ENCODE measurements at places on chromosomes 3 and 15. TPM values are rescaled to one million over a fixed set of nuclear protein-coding genes. Genes with fewer than 3 reads are reported as not detected.

GOLGA6L10 gene
- total RNA-seq: 1.8 TPM

DNA sequence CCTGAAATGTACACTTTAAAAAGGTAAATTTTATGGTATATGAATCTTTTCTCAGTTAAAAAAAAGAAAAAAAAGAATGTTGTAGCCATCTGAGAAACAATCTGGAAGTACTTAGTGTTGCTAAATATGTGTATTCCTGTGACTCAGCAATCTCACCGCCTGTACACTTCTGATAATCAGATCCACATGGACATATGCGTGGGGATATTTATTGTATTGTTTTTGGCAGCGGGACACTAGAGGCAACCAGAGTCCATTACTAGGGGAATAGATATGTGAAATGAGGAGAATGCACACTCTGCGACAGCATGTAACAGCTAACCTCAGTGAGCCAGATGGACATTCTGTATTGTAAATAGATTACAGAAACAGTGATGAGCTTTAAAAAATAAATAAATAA lies 65.4 kb downstream of the AQP9 start:
- no peaks in the 10 kb centered on the region for H3K27me3 ChIP-seq
- no peak overlapping the region for H3K4me3 ChIP-seq
- no peaks in the 10 kb centered on the region for H3K36me3 ChIP-seq
- no peak for DNase-seq
- H3K27ac ChIP-seq: no peak overlapping the region

GRCh38 chr15:98324341-98324970 lies 323.9 kb upstream of the IGF1R start:
- DNase-seq: no peak
- H3K27me3 ChIP-seq: no peaks in the 10 kb centered on the region
- H3K4me3 ChIP-seq: no peak overlapping the region
- no peaks in the 10 kb centered on the region for H3K36me3 ChIP-seq

- H3K36me3 ChIP-seq: no peaks in the 10 kb centered on the region
- H3K27me3 ChIP-seq: no peaks in the 10 kb centered on the region
- no peak overlapping the region for H3K27ac ChIP-seq
- no peak for DNase-seq
- H3K4me3 ChIP-seq: no peak overlapping the region
These were observed 118.5 kb downstream of the MYLK start for GRCh38 chr3:123765475-123766128.

DNA sequence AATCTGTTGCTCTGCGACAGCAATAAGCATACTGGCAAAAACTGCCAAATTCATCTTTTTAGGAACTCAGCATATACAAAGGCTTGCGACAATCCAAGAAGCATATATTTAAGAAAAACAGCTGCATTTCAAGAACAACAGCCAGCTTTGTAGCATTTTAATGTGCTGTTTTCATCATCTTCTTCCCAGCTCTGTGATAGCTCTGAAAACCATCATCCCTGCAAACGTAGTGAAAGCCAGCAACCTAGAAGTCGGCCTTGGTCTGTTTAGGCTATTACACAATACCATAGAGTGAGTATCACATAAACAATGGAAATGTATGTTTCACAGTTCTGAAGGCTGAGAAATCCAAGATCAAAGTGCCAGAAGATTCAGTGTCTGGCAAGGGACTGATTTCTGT lies 187.5 kb downstream of the NAALADL2 start:
- no peak for DNase-seq
- no peaks in the 10 kb centered on the region for H3K36me3 ChIP-seq
- H3K4me3 ChIP-seq: no peak overlapping the region
- H3K4me1 ChIP-seq: no peaks in the 10 kb centered on the region

GRCh38 chr15:32643907-32644445 lies 2.5 kb downstream of the SCG5 start:
- H3K27me3 ChIP-seq: no peaks in the 10 kb centered on the region
- H3K27ac ChIP-seq: no peak overlapping the region
- peaks cover 3% of the 10 kb centered on the region for H3K4me1 ChIP-seq
- DNase-seq: no peak
- H3K4me3 ChIP-seq: no peak overlapping the region

DNA sequence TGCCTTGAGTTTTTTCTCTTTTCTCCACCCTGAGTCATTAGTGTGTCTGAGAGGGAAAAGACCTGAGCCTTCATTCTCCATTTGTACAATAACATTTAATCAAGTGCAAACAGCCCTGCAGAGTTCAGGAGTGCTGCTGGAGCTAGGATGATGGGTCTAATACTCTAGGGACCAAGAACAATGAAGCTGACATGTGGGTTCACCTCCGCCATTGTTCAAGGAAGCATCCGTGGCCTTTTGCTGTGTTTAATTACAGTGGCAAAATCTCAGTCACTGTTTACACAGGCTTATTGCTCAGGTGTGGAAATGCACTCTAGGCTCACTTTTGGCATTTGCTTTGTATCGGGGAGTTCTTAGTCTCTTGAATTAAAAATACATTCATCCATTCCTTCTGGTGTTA lies 259.6 kb downstream of the LRTM1 start:
- no peaks in the 10 kb centered on the region for H3K27me3 ChIP-seq
- no peak overlapping the region for H3K27ac ChIP-seq
- no peak for DNase-seq
